ENCODE measurements at places on chromosomes 6 and 20. TPM values are rescaled to one million over a fixed set of nuclear protein-coding genes. Genes with fewer than 3 reads are reported as not detected.
A peak's percentile ranks its signal among the peaks of the same experiment; 100 is the strongest.

DNA sequence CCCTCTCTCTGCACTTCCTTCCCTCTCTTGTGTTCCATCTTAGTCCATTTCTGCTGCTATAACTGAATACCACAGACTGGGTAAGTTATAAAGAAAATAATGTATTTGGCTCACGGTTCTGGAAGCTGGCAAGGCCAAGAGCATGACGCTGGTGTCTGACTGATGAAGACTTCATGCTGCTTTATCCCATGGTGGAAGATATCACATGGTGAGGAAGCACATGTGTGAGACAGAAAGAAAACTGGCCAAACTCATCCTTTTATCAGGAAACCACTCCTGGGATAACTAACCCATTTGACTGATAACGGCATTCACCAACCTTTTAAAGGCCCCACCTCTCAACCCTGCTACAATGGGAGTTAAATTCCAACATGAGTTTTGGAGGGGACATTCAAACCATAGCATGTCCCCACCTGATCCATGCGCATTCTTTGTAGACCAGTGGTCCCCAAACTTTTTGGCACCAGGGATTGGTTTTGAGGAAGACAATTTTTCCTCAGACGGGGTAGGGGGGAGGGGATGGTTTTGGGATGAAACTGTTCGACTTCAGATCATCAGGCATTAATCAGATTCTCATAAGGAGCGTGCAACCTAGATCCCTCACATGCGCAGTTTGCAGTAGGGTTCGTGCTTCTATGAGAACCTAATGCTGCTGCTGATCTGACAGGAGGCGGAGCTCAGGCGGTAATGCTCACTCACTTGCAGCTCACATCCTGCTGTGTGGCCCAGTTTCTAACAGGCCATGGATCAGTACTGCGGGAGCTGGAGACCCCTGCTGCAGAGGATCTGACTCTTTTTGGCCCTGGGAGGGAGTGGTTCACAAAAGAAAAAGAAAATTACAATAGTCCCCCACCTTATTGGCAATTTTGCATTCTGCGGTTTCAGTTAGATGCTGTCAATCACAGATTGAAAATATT, 71.7 kb upstream of the RNF24 start:
- H3K27ac ChIP-seq: no peak overlapping the region
- no peak overlapping the region for H3K4me3 ChIP-seq
- peaks cover 37% of the 10 kb centered on the region for H3K4me1 ChIP-seq
- H3K36me3 ChIP-seq: peaks cover 1% of the 10 kb centered on the region
- peak; percentile 32 for DNase-seq

DNA sequence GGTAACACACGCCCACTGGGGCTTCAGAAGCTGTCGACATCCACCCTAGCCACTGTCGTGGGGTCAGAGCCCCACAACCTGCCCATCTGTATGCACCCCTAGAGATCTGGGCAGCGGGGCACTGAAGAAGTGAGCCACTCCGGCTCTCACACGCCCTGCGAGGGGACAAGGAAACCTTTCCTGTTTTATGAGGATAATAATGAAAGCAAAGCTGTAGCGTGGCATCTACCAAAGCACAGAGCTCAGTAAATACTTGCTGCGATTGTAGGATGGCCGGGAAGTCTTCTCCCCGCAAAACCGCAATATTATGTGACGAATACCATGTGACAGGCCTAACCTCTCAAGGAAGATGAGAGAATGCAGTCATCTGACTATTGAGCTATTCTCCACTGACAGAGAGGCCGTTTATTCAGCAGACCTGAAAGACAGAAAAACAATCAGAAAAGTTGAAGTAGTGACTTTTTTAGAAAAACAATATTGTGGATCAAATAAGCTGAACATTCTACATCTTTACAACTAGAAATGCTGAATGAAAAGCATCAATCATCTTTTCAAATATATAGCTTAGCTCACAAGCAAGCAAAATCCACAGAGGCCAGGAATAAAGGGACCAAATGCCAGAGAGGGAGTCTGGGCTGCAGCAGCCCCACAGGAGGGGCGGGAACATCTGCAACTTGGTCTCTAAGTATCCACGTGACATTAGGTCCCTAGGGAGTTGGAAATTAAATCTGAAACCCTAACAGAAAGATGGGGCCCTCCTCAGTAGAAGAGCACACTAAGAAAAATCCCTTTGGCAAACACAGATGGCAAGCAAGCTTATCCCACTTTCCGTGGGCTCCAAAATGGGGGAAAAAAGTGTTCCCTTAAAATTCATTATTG, 207.8 kb downstream of the TTLL2 start:
- H3K27me3 ChIP-seq: peaks cover 61% of the 10 kb centered on the region
- DNase-seq: no peak
- no peak overlapping the region for H3K27ac ChIP-seq
- H3K4me3 ChIP-seq: no peak overlapping the region
- H3K4me1 ChIP-seq: peaks cover 3% of the 10 kb centered on the region

GRCh38 chr6:152360034-152360433, 277.1 kb downstream of the SYNE1 start:
- no peak overlapping the region for H3K4me3 ChIP-seq
- H3K27ac ChIP-seq: no peak overlapping the region
- peaks cover 5% of the 10 kb centered on the region for H3K4me1 ChIP-seq

DNA sequence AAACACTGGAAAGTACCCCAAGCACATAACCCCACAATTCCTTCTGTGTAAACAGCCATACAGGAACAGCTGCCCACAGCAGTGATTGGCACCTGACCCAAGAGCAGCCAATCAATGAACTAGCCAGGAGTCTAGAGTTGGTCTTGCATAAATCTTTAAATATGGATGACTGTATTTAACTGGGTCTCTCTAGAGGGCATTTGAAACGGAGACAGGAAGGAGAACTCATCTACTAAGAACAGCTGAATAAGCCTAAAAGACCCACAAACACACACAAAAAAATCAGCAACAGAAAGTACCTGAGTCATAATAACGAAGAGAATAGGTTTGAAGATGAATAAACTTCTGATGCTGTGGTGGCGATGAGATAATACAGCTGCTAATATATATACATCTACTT, 49.0 kb upstream of the ASF1A start:
- no peak for DNase-seq
- H3K27ac ChIP-seq: no peak overlapping the region
- no peaks in the 10 kb centered on the region for H3K4me1 ChIP-seq

DNA sequence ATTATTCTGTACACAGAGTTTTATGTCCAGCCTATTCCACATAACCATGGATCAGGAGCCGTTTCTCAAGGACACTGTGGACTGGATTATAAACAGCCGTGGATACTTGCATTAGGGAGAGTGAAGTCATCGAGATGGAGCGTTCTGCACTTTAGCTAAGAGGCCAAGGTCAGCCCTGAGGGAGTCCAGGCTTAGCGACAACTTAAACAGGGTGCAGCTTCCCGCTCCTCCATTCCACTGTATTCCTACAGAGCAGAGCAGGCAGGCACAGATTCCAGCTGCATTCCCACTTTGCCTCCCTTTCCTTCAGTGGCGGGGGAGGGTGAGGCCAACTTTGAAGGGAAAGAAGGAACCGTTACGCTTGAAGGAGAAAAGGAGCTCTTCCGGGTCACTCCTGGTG, 59.5 kb downstream of the RAMACL start:
- H3K27ac ChIP-seq: no peak overlapping the region
- no peaks in the 10 kb centered on the region for H3K4me1 ChIP-seq
- no peaks in the 10 kb centered on the region for H3K27me3 ChIP-seq

- no peak overlapping the region for H3K27ac ChIP-seq
- H3K27me3 ChIP-seq: no peaks in the 10 kb centered on the region
- no peaks in the 10 kb centered on the region for H3K4me1 ChIP-seq
- peaks cover 56% of the 10 kb centered on the region for H3K36me3 ChIP-seq
- H3K4me3 ChIP-seq: no peak overlapping the region
Observed at GRCh38 chr20:57372581-57373350, 18.4 kb upstream of the RBM38 start.

- peaks cover 29% of the 10 kb centered on the region for H3K4me1 ChIP-seq
- no peaks in the 10 kb centered on the region for H3K27me3 ChIP-seq
- no peak overlapping the region for H3K4me3 ChIP-seq
- DNase-seq: no peak
- H3K27ac ChIP-seq: no peak overlapping the region
Observed at GRCh38 chr6:137852346-137852745, 14.7 kb upstream of the TNFAIP3 start.

DNA sequence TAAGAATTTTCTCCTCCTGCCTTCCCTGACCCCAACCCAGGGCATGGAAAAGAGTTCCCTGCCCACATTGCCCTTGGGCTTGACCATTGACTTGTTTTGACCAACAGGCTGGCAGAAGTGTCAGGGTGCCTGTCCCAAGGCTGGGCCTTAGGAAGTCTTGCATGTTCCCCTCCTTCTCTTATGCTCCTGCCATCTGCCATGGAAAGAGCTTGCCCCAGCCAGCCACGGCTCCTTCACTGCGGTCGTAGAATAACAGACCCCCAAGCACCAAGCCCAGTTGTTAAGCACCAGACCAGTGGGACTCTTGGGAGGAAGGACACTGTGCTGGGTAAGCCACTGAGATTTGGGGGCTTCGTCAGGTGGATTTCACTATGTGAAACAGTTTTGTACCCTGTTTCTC, 53.6 kb downstream of the SNX5 start:
- no peak for DNase-seq
- H3K4me3 ChIP-seq: no peak overlapping the region
- H3K27ac ChIP-seq: no peak overlapping the region

GRCh38 chr20:24986436-24987015, 6.0 kb downstream of the APMAP start:
- H3K27me3 ChIP-seq: no peaks in the 10 kb centered on the region
- H3K27ac ChIP-seq: no peak overlapping the region
- peak; percentile 49 for DNase-seq
- H3K4me1 ChIP-seq: peaks cover 11% of the 10 kb centered on the region

- H3K4me1 ChIP-seq: no peaks in the 10 kb centered on the region
- H3K27ac ChIP-seq: no peak overlapping the region
- H3K36me3 ChIP-seq: no peaks in the 10 kb centered on the region
- DNase-seq: no peak
Observed at GRCh38 chr6:151731313-151731712, 76.2 kb upstream of the ESR1 start.

- peaks cover 4% of the 10 kb centered on the region for H3K36me3 ChIP-seq
- peaks cover 35% of the 10 kb centered on the region for H3K4me1 ChIP-seq
- H3K27ac ChIP-seq: peak overlapping the region; percentile 64
- peak overlapping the region; percentile 78 for H3K4me3 ChIP-seq
- no peaks in the 10 kb centered on the region for H3K27me3 ChIP-seq
- peak; percentile 94 for DNase-seq
Observed at GRCh38 chr20:32483351-32484224, 101.5 kb downstream of the NOL4L start.

DNA sequence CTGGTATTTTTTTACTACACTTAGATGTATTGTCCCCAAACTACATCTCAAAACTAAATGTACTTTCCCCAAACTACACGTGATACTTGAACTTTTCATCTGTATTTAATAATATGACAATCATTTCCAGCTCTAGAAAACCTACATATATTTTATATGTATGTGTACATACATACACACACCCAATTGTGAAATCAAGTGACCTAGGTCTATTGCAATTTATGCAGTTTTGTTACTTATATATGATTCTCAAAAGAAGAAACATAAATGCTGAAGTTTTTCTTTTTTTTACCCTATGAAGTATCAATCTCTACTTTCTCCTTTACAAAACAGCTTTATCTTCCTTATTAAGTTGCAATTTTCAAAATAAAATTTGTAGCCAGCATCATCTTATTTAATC, 4.7 kb downstream of the ADNP start:
- no peak overlapping the region for H3K4me3 ChIP-seq
- peaks cover 20% of the 10 kb centered on the region for H3K36me3 ChIP-seq
- no peaks in the 10 kb centered on the region for H3K27me3 ChIP-seq
- H3K27ac ChIP-seq: no peak overlapping the region
- DNase-seq: no peak
- peaks cover 63% of the 10 kb centered on the region for H3K4me1 ChIP-seq

DNA sequence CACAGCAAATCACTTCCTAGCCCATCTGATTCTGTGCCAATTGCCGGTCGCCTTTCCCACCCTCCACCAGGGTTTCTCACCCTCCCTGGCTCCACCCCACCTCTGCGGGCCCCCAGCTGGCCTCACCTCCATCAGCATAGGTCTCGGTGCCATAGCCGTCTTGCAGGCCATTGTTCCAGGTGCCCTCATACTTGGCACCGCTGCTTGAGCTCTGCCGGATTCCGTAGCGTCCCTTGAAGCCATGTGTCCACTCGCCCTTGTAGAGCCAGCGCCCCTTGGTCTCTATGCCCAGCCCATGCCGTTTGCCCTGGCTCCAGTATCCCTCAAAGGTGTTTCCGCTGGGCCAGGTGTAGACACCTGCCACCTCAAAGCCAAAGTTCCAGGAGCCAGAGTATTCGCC, 787 bp downstream of the JPH2 start:
- no peaks in the 10 kb centered on the region for H3K36me3 ChIP-seq
- peaks cover 75% of the 10 kb centered on the region for H3K4me1 ChIP-seq
- H3K27me3 ChIP-seq: no peaks in the 10 kb centered on the region
- DNase-seq: no peak
- peak overlapping the region; percentile 78 for H3K4me3 ChIP-seq

- no peaks in the 10 kb centered on the region for H3K27me3 ChIP-seq
- no peaks in the 10 kb centered on the region for H3K36me3 ChIP-seq
- no peak overlapping the region for H3K4me3 ChIP-seq
- no peaks in the 10 kb centered on the region for H3K4me1 ChIP-seq
- H3K27ac ChIP-seq: no peak overlapping the region
- no peak for DNase-seq
Observed at GRCh38 chr20:50837532-50838321, 42.9 kb downstream of the BCAS4 start.

Gene ALDH8A1
- 0.42 TPM for total RNA-seq

Gene GSTA2
- not detected for total RNA-seq

Gene OSTM1
- total RNA-seq: 54.1 TPM

Gene TDP2
- total RNA-seq: 31.5 TPM
